CD4-positive, alpha-beta T cell treated with Interleukin-15 for 1 hour (primary cell): ENCODE measurements at places on chromosomes 3 and 15.

DNA sequence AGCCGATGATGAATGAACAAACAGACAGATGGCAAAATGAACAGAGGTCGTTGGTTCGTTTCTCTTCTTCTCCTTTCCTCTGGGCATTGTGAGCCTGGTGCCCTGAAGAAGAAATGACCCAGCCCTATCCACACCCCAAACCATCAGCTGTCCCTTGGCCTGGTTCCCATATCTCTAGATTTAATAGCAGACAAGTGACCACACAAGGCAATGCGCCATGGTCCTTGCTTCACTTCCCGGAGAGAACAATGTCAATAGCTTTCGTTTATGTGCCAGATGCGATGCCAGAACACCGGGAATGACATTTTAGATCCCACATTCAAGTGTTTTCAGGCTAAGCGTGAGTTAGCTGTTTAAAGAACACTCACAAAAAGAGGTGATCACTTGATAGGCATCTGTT, 17.7 kb downstream of the POC1A start:
- no peak for DNase-seq

- no peak for DNase-seq
Measured at GRCh38 chr3:143234526-143234925, 115.0 kb downstream of the CHST2 start.

DNA sequence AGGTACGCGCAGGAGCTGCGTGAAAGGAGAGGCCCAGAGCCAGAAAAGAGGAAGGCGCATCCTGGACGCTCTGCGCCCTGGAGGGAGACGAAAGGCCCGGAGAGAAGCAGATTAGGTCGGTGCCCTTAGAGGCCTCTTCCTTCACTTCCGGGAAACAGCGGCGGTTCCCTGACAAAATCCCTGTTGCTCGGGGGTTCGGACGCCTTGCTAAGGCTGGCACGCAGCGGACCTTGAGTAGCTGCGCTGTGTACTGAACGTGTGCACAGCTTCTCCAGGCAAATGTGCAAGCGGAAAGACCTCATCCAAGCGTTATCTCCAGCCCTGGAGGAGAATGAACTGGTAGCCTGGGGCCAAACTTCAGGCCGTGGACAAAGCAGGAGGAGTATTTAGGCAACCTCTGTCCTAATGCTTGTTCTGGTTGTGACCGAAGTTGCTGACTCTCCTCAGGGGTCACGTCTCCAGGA, 3.0 kb upstream of the SOX14 start:
- no peak for DNase-seq

DNA sequence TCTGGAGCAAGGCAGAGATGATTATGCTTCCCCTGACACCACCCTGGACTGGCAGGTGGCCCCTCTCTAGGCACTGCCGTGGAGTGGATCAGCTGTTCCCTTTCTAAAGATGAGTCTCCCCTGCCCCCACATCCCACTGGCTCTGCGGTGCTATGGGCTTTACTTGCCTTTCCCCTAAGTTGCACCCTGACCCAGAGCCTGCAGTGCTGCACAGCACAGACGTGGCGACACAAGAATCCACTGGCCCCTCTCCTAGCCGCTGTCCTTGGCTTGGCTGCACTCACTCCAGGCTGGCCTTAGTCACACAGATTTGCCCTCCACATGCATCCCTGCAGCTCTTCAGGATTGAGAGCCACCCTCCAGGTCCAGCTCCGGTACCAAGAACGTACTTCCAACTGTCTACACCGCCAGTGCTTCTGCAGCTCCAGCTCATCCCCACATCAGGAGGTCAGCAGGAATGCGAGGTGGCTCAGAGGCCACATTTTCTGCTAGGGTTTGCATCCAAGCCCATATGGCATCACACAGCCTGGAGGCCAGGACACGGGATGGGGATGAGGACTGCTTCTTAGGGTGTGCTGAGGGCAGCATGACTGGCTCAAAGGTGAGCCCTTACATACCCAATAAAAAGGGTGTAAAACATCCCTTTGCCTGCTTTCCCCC, 82.4 kb upstream of the RASGRF1 start:
- no peak for DNase-seq

GRCh38 chr3:66989860-66990696, 8.0 kb upstream of the KBTBD8 start:
- no peak for DNase-seq

- DNase-seq, result peak; percentile 42
Measured at GRCh38 chr3:194871143-194871863, 185.6 kb downstream of the FAM43A start.

DNA sequence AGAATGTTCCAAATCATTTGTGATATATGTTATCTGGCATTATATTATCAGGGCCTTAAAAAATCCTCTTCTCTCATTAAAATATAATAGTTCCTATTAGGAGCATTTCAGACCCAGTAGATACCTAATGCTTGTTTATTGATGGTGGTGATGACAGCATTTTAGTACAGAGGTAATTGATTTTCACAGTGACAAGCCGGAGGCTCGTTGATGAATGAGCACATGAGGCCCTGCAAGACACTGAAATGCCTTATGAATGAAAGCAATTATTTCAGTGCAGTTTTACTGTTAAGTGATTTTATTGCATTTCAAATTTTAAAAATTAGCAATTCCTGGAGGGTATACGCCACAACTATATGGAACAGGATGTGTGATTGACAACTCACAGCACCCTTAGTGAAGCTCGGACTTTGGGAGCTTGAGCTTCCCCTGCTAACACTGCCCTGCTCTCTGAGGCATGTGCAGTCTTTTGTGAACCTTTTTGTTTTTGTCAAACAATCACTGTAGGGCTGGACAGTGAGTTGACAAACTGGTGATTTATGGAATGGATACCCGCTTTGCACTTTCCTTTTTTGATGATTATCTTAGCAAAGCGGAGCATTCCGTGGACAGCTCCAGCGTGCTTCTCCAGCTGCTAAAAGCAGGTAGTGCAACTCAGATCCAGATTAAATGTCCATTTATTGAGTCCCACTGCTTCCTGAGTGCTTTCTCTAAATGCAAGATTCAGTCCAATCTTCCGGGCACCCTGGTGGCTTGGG, 187.0 kb upstream of the ATP10A start:
- DNase-seq, result no peak

- DNase-seq, result no peak
Measured at GRCh38 chr3:50675179-50676030, 678 bp downstream of the DOCK3 start.

- no peak for DNase-seq
Measured at GRCh38 chr3:144273601-144274000, 302.0 kb downstream of the DIPK2A start.

DNA sequence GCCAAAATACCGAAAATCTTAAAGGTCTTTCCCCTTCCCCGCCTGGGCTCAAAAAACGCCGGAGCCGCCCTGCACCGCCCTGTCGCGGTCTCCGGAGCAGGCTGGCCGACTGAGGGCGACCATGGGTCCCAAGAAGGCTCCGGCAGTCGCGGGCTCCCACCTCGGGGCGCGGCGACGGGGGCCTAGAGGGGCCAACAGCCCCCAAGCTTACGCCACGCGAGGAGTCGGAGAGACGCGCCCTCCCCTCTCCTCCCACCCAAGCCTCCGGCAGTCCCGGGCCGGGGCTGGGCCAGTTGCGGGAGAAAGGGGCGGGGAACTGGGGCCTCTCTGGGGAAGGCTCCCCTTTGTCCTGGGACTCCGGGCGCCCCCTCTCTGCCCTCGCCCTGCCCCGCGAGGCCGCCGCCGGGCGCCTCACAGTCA, 69.2 kb downstream of the GOLGA8B start:
- DNase-seq, result no peak

- DNase-seq, result no peak
Measured at GRCh38 chr3:8503871-8504610, 2.4 kb downstream of the LMCD1 start.

DNA sequence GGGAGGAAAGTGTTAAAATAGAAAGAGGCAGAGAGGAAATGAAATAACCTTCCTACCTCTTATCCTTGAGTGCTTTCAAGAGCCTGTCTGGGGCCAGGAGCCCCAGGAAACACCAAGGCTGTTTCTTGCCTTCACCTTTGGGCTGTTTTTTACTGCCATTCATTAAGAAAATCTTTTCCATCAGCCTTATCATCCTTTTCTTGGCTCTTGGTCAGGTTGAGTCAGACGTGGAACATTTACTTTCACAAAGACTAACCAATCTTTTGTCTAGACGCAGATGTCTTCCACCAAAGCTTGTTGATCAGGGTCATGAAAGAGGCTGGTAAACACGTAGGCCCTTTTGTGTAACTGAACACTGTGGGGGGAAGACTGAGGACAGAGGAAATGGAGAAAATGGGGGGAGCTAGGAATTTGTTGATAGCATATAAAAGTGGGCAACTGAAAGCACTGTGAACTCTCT, 151.0 kb upstream of the THBS1 start:
- DNase-seq, result no peak

DNA sequence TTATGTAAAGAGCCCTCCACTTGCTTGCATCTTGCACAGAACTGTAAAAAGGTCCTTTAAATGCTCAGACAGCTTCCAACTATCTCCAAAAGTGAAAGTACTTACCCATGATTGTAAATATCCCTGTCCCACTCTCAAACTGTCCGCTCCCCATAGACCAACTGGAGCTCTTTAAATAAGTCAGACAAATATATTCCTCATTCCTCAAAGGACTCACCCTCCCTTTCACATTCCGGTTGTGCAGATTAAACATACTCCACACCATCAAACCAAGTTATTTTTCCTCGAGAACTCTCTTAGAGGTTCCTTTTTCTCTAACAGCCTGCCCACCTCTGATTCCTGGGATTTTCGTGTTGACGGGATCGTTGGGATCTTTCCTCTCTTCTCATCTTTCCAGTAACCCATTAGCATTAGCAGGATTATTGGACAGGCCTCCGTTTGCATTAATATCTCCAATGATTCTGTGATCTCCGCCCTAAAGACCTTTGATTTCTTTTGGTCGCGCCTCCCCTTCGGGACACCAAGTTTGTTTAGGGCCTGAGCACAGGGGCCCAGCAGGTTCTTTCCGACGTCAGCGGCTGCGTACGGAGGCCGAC, 763 bp downstream of the GOLGB1 start:
- peak; percentile 41 for DNase-seq

- peak; percentile 9 for DNase-seq
Measured at GRCh38 chr3:134374791-134375581, 739 bp upstream of the AMOTL2 start.

DNA sequence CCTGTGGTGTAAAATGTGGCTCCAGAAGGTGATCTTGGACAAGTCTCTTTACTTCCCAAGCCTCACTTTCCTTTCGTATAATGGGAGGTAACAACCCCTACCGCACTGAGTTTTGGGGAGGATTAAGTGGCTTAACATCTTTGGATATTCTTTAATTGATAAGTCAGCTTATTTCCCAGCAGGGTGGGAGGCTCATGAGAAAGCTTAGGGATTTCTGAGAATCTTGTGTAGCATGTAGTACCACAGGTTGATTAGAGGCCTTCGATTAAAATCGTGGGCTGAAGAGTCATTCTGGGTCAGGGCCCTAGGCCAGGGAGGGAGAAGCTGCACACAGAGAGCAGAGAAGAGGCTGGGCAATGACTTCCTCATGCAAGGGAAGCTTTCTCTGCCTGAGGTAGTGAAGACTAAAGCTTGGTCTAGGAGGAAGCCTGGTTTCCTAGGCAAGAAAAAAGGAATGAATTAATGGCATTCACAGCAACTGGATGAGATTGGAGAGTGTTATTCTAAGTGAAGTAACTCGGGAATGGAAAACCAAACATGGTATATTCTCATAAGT, 1.5 kb upstream of the NMNAT3 start:
- DNase-seq, result no peak

DNA sequence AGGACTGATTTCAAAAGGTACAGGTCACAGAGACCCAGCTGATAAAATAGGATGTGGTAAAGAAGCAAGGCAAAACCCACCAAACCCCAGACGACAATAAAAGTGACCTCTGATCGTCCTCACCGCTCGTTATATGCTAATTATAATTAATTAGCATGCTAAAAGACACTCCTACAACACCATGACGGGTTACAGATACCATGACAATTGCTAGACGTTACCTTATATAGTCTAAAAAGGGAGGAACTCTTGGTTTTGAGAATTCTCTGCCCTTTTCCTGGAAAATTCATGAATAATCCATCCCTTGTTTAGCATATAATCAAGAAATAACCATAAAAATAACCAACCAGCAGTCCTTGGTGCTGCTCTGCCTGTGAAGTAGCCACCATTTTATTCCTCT, 74.7 kb upstream of the MB21D2 start:
- DNase-seq, result no peak

- no peak for DNase-seq
Measured at GRCh38 chr3:126018995-126019394, 50.0 kb downstream of the ROPN1B start.

- no peak for DNase-seq
Measured at GRCh38 chr3:10335190-10335738, 14.4 kb upstream of the SEC13 start.

- DNase-seq, result no peak
Measured at GRCh38 chr3:88092270-88092669, 33.2 kb downstream of the ZNF654 start.

DNA sequence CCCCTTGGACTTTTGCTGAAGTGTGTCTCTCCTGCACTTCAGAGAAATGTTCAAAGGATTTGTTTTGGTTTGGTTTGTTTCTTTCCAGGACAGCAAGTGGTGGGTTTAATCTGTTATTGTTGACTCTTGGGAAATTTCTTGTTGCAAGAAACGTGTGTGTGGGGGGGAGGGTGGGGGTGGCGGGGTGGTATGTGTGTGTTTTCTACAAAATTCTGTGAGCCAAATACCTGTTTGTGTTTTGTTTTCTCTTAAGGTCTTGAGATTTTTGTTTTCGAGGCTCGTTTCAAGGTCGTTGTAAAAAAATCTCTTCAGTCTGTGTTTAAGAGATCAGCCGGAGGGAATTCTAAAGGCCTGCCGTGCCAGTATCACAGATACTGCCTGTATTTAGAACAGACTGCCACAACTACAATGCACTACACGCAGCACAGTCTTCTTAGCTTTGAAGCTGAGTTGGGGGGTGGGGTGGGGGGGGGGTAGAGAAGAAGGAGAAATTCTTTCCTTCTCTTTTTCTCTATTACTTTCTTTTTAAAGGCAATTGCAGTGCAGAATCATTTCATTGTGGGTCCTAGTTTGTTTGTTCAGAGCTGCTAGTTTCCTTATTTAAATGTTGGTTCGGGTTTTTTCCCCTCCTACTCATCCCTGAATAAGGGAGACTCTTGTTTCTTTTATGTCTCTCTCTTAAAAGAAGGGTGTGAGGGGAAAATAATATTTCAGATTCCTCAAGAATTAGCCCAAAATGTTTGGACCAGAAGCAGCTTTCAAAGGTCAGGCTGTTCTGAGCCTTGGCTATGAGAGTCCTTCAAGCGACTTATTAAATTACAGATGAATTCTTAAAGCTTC, 1.4 kb upstream of the BCL6 start:
- DNase-seq, result no peak

GRCh38 chr15:67481680-67482079, 39.3 kb upstream of the C15orf61 start:
- DNase-seq, result no peak
